ENCODE measurements at places on chromosomes 12 and 14.

GRCh38 chr12:66189889-66190288, 875 bp downstream of the IRAK3 start:
- DNase-seq = no peak

GRCh38 chr12:32918890-32919801, 22.6 kb upstream of the PKP2 start:
- DNase-seq = peak; percentile 92

- DNase-seq = peak; percentile 45
These were observed 66.6 kb upstream of the FAR2 start for GRCh38 chr12:29082522-29082921.

DNA sequence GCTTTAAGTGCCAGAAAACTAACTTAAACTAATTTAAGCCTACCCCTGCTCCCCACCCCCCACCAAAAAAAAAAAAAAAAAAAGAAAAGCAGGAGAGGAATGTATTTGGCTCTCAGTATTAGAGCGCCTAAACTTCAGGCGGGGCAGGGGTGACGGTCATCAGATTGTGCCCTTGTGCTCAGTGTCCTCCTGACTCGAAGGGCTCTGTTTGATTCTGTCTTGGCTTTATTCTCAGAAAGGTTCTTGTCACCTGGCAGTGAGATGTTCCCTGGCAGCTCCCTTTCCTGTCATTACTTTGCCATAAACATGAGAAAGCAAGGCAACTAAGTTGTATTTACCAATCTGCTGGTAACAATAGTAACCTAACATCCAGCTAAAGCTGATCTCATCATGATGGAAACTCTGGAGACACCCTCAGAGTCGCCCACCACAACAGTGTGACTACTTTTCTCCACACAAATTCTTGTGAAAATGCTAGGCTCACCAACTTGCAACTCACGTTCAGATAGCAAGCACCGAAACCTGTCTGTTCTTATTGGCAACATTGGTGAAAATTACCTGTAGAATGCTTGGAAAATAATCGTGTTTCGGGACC, 39.0 kb upstream of the WNK1 start:
- no peak for DNase-seq

- DNase-seq = peak; percentile 90
These were observed 30.7 kb upstream of the HDAC7 start for GRCh38 chr12:47850153-47851084.

- DNase-seq = peak; percentile 74
These were observed 207.0 kb upstream of the CAND1 start for GRCh38 chr12:67062193-67062592.
